ENCODE measurements at places on chromosomes 7 and 10. TPM values are rescaled to one million over a fixed set of nuclear protein-coding genes. Genes with fewer than 3 reads are reported as not detected.

GRCh38 chr10:35998026-35998425 is 355.9 kb upstream of the FZD8 start:
- H3K4me1 ChIP-seq, result peaks cover 9% of the 10 kb centered on the region
- no peak for DNase-seq
- H3K36me3 ChIP-seq, result no peaks in the 10 kb centered on the region
- H3K27ac ChIP-seq, result no peak overlapping the region
- no peaks in the 10 kb centered on the region for H3K27me3 ChIP-seq

- H3K4me3 ChIP-seq, result no peak overlapping the region
- no peaks in the 10 kb centered on the region for H3K36me3 ChIP-seq
- no peaks in the 10 kb centered on the region for H3K4me1 ChIP-seq
- no peak for DNase-seq
- no peaks in the 10 kb centered on the region for H3K27me3 ChIP-seq
Measured at GRCh38 chr7:131152766-131153165, 174.9 kb upstream of the MKLN1 start.

DNA sequence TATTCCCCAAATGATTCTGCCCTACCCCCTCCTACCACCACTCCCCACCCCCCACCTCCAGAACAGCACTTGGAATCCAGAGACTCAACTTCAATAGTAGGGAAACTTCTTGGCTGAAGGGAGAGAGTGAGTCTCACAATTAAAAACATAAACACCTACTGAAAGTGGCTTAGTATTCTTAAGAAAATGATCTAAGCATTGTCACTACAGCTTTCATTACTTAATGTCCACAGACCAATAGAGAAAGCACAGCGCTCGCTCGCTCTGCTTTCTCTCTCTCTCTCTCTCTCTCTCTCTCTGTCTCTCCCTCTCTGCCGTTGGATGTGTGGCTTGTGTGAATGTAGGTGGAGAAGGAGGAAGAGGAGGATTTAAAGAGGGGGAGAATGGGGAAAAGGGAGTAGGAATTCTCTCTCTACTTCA is 1.5 kb upstream of the SEMA3A start:
- no peak for DNase-seq
- H3K4me1 ChIP-seq, result peaks cover 11% of the 10 kb centered on the region
- H3K27me3 ChIP-seq, result no peaks in the 10 kb centered on the region
- H3K27ac ChIP-seq, result no peak overlapping the region

GRCh38 chr10:96339956-96340904 is 18.6 kb downstream of the OPALIN start:
- DNase-seq, result peak; percentile 53
- H3K27me3 ChIP-seq, result peaks cover 4% of the 10 kb centered on the region
- no peak overlapping the region for H3K27ac ChIP-seq
- H3K4me3 ChIP-seq, result no peak overlapping the region

GRCh38 chr7:90824386-90825307 is 228.5 kb downstream of the CDK14 start:
- no peak overlapping the region for H3K4me3 ChIP-seq
- no peaks in the 10 kb centered on the region for H3K36me3 ChIP-seq
- H3K27ac ChIP-seq, result no peak overlapping the region
- peaks cover 18% of the 10 kb centered on the region for H3K4me1 ChIP-seq
- H3K27me3 ChIP-seq, result no peaks in the 10 kb centered on the region

- peak overlapping the region; percentile 43 for H3K27ac ChIP-seq
- no peak overlapping the region for H3K4me3 ChIP-seq
- no peaks in the 10 kb centered on the region for H3K27me3 ChIP-seq
- H3K4me1 ChIP-seq, result peaks cover 22% of the 10 kb centered on the region
- no peaks in the 10 kb centered on the region for H3K36me3 ChIP-seq
Measured at GRCh38 chr10:80443531-80443974, 10.6 kb upstream of the TSPAN14 start.

DNA sequence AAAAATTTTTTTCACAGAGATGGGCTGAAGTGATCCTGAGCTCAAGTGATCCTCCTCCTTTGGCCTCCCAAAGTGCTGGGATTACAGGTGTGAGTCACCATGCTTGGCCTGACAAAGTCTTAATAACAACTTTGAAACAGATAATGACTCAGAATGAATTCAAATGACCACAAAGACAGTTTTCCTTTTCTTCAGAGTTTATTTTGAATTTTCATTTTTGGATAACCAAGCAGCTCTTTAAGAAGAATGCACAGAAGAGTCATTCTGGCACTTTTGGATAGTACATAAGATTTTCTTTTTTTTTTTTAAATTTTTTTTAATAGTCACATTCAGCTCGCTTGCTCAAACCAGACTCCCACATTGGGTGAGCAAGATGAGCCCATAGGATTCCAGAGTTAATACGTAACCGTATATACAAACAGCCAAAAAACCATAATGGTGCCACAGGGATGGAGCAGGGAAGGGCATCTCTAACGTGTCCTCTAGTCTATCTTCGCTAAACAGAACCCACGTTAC is 43.0 kb upstream of the NMT2 start:
- no peak overlapping the region for H3K4me3 ChIP-seq
- peaks cover 11% of the 10 kb centered on the region for H3K4me1 ChIP-seq
- H3K27me3 ChIP-seq, result no peaks in the 10 kb centered on the region
- H3K36me3 ChIP-seq, result peaks cover 11% of the 10 kb centered on the region

GRCh38 chr10:84329196-84329611 is 815 bp downstream of the CCSER2 start:
- H3K36me3 ChIP-seq, result no peaks in the 10 kb centered on the region
- H3K27me3 ChIP-seq, result no peaks in the 10 kb centered on the region
- H3K4me1 ChIP-seq, result peaks cover 7% of the 10 kb centered on the region
- peak overlapping the region; percentile 79 for H3K27ac ChIP-seq
- peak; percentile 62 for DNase-seq

- H3K4me1 ChIP-seq, result peaks cover 9% of the 10 kb centered on the region
- DNase-seq, result peak; percentile 58
- H3K36me3 ChIP-seq, result no peaks in the 10 kb centered on the region
- H3K4me3 ChIP-seq, result no peak overlapping the region
- peak overlapping the region; percentile 37 for H3K27ac ChIP-seq
- no peaks in the 10 kb centered on the region for H3K27me3 ChIP-seq
Measured at GRCh38 chr10:43707770-43708169, 59.1 kb upstream of the ZNF32 start.

GRCh38 chr7:66732439-66732838 is 8.1 kb upstream of the RABGEF1 start:
- H3K27ac ChIP-seq, result no peak overlapping the region
- H3K27me3 ChIP-seq, result no peaks in the 10 kb centered on the region
- H3K4me3 ChIP-seq, result no peak overlapping the region
- DNase-seq, result no peak
- no peaks in the 10 kb centered on the region for H3K4me1 ChIP-seq

DNA sequence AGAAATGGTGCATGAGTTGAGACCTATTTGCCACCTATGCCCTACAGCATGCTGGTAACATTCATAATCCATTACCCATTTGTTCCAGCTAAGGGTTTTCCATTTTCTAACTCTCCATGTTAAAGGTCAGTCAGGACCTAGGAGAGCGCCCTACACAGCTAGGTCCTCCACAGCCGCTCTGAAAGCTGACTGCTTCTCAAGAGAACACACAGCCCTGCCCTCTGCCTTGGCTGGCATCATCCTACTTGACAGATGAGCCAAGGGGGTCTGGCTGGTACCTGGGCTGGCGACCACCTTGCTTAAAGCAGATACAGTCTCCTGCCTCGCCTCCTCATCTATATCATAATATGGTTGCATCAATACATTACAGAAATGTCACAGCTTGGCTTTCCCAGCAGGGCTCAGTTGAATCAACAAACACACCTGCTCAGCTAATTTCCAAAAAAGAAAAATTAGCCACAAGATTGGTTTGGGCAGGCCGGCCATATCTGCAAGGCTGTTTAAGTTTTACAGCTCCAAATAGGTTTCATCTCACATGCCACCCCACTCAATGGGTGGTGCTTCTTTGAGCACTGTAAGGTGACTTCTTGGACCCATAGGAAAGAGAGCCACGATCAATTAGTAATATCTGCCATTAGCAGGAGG is 17.3 kb downstream of the TLL2 start:
- no peaks in the 10 kb centered on the region for H3K4me1 ChIP-seq
- DNase-seq, result peak; percentile 30
- no peak overlapping the region for H3K27ac ChIP-seq
- H3K36me3 ChIP-seq, result no peaks in the 10 kb centered on the region

- H3K4me1 ChIP-seq, result no peaks in the 10 kb centered on the region
- H3K4me3 ChIP-seq, result no peak overlapping the region
- H3K36me3 ChIP-seq, result no peaks in the 10 kb centered on the region
- no peak for DNase-seq
Measured at GRCh38 chr7:89049043-89049442, 253.5 kb upstream of the TEX47 start.

GRCh38 chr7:80740778-80741545 is 102.5 kb downstream of the CD36 start:
- no peaks in the 10 kb centered on the region for H3K36me3 ChIP-seq
- H3K4me1 ChIP-seq, result no peaks in the 10 kb centered on the region
- no peak for DNase-seq
- no peaks in the 10 kb centered on the region for H3K27me3 ChIP-seq
- no peak overlapping the region for H3K4me3 ChIP-seq

- H3K4me1 ChIP-seq, result no peaks in the 10 kb centered on the region
- DNase-seq, result no peak
- no peak overlapping the region for H3K27ac ChIP-seq
- no peaks in the 10 kb centered on the region for H3K36me3 ChIP-seq
Measured at GRCh38 chr10:6889718-6890117, 309.6 kb upstream of the PRKCQ start.

GRCh38 chr10:106278383-106278782 is 886.1 kb downstream of the SORCS1 start:
- H3K4me1 ChIP-seq, result no peaks in the 10 kb centered on the region
- no peaks in the 10 kb centered on the region for H3K27me3 ChIP-seq
- no peak overlapping the region for H3K27ac ChIP-seq
- no peak for DNase-seq
- H3K4me3 ChIP-seq, result no peak overlapping the region

DNA sequence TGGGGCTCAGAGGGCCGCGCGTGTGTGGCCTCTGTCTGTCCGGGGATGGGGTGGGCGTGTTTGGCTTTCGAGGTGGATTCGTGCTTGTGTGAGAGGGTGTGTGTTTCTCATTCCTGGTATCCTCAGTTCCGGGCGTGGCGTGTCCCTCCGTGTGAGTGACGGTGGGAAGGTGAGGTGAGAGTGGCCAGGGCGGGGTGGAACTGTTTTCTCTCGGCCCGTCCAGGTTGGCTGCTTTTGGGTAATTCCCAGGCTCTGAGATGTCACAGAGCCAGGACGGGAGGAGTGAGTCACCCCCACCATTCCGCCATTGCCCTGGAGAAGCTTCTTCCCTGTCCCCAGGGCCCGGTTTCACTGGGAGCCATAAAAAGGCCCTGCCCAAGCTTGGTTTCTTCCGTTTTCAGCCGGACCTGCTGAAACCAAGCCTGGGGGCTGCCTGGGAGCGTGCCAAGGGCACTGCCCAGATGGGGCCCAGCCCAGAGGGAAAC is 21.3 kb upstream of the CLDN4 start:
- H3K36me3 ChIP-seq, result no peaks in the 10 kb centered on the region
- H3K27me3 ChIP-seq, result no peaks in the 10 kb centered on the region
- H3K4me1 ChIP-seq, result no peaks in the 10 kb centered on the region
- DNase-seq, result no peak
- H3K27ac ChIP-seq, result no peak overlapping the region

- DNase-seq, result no peak
- no peak overlapping the region for H3K27ac ChIP-seq
Measured at GRCh38 chr10:98020254-98020653, 10.2 kb downstream of the CRTAC1 start.

- peak overlapping the region; percentile 23 for H3K27ac ChIP-seq
- H3K27me3 ChIP-seq, result no peaks in the 10 kb centered on the region
- peaks cover 36% of the 10 kb centered on the region for H3K4me1 ChIP-seq
- H3K4me3 ChIP-seq, result peak overlapping the region; percentile 97
Measured at GRCh38 chr7:17299483-17299991, 1.1 kb downstream of the AHR start.

- no peak for DNase-seq
- no peaks in the 10 kb centered on the region for H3K27me3 ChIP-seq
- H3K36me3 ChIP-seq, result no peaks in the 10 kb centered on the region
- no peaks in the 10 kb centered on the region for H3K4me1 ChIP-seq
- no peak overlapping the region for H3K27ac ChIP-seq
Measured at GRCh38 chr7:141617280-141617679, 66.1 kb downstream of the AGK start.

- no peak overlapping the region for H3K4me3 ChIP-seq
- H3K27ac ChIP-seq, result no peak overlapping the region
- no peaks in the 10 kb centered on the region for H3K27me3 ChIP-seq
Measured at GRCh38 chr7:135975166-135975565, 2.0 kb downstream of the MTPN start.

- H3K4me1 ChIP-seq, result no peaks in the 10 kb centered on the region
- H3K4me3 ChIP-seq, result no peak overlapping the region
- no peaks in the 10 kb centered on the region for H3K27me3 ChIP-seq
- H3K36me3 ChIP-seq, result no peaks in the 10 kb centered on the region
- H3K27ac ChIP-seq, result no peak overlapping the region
- no peak for DNase-seq
Measured at GRCh38 chr10:125990974-125991373, 94.6 kb downstream of the FANK1 start.

DNA sequence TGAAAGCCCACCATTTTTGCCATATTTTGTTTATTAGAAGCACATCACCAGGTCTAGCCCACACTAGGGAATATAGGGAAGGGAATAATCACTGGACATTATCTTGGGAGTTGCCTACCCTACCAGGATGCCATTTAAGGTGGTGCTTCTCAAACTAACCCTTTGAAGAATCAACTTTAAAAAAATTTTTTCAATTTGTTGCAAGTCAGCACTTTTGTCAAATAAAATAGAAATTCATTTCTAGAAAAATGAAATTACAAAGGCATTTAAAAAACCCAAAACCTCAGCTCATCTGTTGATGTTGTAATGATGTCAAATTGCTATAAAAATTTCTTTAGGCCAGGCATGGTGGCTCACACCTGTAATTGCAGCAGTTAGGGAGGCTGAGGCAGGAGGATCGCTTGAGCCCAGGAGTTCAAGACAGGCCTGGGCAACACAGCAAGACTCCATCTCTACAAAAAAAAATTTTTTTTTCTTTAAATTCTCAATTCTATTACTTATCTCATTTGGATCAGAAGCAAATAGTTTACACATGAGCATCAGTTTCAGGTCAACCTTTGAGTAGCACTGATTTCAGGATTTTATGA is 2.5 kb upstream of the NFE2L3 start:
- peaks cover 21% of the 10 kb centered on the region for H3K4me1 ChIP-seq
- H3K27me3 ChIP-seq, result peaks cover 4% of the 10 kb centered on the region
- DNase-seq, result no peak
- no peak overlapping the region for H3K27ac ChIP-seq

- peak; percentile 35 for DNase-seq
- H3K4me1 ChIP-seq, result no peaks in the 10 kb centered on the region
- no peak overlapping the region for H3K4me3 ChIP-seq
- H3K27me3 ChIP-seq, result no peaks in the 10 kb centered on the region
- no peaks in the 10 kb centered on the region for H3K36me3 ChIP-seq
Measured at GRCh38 chr7:114663502-114663901, 248.9 kb downstream of the FOXP2 start.

TMEM176B gene
- not detected for total RNA-seq

NUDT1 gene
- 26.0 TPM for total RNA-seq

CSGALNACT2 gene
- 19.9 TPM for total RNA-seq

CHCHD2 gene
- 368 TPM for total RNA-seq

NRCAM gene
- 49.0 TPM for total RNA-seq

CASP7 gene
- total RNA-seq, result 43.1 TPM

CREB3L2 gene
- 93.4 TPM for total RNA-seq

TBXAS1 gene
- total RNA-seq, result 2.3 TPM

TYW1B gene
- 2.7 TPM for total RNA-seq

ENTPD1 gene
- 23.0 TPM for total RNA-seq

DOCK1 gene
- 78.7 TPM for total RNA-seq

ZNF239 gene
- 0.51 TPM for total RNA-seq

ADAM8 gene
- 0.55 TPM for total RNA-seq

OR9A2 gene
- not detected for total RNA-seq

CYP26A1 gene
- total RNA-seq, result 2.1 TPM

TAS2R4 gene
- total RNA-seq, result 0.88 TPM

SEMA3D gene
- total RNA-seq, result 10.3 TPM
